Activated naive CD4-positive, alpha-beta T cell treated with anti-CD3 and anti-CD28 coated beads, Interleukin-2, amount 10 ng/mL, durations not matched to agents 7 days and 5 days (primary cell): ENCODE measurements at places on chromosomes 2 and 18.

DNA sequence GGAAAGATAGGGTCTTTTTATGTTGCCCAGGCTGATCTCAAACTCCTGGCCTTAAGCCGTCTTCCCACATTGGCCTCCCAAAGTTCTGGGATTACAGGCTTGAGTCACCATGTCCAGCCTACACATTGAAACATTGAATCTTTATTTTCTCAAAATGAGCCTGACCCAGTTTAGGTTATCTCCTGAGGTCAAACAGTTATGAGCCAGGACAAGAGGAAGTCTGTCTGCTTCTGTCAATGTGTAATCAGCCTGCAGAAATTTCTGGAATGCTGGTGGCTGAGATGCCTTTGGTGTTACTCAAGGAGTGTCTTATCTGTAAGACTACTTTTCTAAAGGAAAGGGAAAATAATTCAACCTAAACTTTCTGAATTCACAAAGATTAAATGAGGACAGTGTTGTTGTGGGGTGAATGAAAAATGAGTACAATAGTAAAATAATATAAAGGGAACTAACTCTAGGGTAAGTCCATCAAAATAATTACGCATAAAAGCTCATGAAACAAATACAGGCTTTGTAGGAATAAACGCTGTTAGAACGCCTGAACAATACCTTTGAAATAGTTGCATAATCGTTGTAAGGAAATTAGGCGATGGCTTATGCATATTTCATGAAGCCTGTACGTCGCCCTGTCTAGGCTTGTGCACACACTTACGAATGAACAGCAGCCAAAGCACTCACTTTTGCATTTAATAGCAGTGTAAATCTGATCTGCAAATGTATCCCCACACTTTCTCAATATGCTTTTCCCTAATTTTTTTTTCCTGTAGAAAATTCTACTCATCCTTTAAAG is 260.8 kb downstream of the RDH14 start:
- DNase-seq, result no peak

DNA sequence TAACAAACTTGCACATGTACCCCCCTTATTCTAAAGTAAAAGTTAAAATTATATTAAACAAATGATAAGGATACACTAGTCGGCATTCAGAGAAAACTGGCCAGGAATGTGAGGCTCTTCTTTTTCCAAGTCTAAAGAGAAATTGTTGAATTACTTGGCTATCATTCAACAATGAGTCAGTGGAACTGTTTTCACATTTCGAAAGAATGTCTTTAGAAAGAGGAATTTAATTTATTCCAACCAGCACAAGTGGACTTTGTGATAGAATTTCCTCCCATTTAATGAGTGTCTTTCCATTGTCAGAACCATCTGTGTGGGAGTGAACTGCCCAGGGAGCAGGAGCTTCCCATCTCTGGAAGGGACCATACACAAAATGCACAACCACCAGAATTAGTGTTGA is 792.2 kb downstream of the EPHA4 start:
- no peak for DNase-seq

DNA sequence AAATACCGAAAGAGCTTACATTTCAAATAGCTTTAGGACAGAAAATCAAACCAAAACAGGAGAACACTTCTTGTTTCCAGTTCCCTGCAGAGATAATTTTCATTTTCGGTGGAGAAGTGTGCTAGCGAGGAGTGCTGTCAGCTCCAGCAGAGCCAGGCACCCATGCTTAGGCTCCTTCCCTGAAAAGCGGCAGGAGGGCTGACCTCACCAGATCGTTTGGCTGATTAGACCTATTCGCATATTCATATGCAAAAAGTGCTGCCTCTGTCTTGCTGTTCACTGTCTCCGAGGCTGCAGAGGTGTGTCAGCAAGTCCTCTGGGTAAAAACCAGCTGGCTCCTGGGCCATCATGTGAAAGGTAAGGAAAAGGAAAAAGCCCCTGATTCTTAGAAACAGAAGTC is 225.8 kb upstream of the COPS8 start:
- DNase-seq, result no peak

DNA sequence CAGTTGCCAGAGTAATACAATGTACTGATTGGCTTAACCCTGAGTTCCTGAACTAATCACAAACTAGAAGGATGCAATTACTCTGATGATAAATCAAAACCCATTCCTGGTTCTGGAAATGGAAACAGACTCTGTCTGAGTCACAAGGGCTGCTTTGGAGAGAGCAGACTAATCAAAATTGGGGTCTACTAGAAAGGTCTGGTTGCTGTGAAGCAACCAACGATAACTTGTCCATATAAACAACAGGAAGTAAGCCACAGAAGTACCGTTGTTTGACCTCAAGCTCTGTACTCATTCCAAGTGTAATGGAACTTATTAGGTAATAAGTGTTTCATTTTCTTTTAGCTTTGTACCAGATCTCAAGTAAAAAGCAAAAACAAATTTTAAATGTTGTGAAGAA is 49.7 kb downstream of the RASGRP3 start:
- no peak for DNase-seq

DNA sequence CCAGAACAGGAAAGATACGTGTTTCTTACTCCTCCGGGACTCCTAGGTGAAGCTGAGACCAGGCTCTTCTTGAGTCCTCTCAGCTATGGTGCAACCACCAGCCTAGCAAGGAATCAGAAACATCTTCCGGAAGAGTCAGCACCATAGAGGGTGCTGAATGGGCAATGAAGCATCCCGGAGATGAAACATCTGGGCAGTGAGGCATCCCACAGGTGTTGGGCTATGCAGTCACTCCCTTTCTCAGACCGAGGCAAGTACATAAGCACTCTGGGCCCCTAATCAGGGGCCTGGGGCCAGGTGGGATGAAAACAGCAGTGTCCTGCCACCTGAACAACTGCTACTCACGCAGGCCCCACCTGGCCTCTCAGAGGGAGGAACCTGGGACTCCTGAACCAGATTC is 1.4 kb upstream of the CAPN10 start:
- no peak for DNase-seq
